Caudate nucleus (tissue), 63 donors: ENCODE measurements at places on chromosomes 2 and 18.

- DNase-seq: no peak
Measured at GRCh38 chr2:191916826-191917225, 69.9 kb upstream of the CAVIN2 start.

DNA sequence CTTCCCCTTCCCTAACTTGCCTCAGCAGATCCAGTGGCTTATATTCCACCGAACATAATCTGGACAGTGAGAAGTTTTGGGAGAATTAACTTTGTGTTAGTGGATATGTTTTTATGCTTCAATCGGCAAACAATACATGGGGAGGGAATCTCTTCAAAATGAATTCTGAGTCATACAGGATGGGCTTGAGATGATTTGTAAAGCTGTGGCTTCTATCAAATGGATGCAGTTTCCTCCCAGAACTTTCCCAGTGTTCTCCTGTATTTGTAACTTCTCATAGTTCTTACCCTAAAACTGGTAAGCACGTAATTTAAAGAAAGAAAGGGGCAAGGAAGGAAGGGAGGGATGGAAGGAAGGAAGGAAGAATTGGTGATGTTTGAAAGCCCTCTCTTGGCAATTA is 36.8 kb downstream of the PDCL3 start:
- DNase-seq: no peak

DNA sequence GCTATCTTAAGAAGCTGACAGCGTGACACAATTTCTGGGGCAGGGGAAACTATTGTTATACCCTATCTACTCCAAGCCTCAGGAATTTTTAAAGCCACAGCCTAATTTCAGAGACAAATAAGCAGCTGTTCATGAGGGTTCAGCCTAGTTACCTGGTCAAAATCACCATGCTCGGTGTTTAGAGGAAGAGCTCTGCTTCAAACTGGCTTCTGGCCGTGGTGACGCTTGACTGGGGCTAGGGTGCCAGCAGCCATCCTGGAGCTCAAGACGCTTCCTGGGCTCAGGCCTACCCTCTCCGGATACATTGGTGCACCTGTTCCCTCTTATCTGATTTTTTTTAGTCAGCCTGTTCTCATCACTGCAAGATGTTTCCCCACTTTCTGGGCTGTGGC is 41.7 kb downstream of the FRZB start:
- DNase-seq: no peak

DNA sequence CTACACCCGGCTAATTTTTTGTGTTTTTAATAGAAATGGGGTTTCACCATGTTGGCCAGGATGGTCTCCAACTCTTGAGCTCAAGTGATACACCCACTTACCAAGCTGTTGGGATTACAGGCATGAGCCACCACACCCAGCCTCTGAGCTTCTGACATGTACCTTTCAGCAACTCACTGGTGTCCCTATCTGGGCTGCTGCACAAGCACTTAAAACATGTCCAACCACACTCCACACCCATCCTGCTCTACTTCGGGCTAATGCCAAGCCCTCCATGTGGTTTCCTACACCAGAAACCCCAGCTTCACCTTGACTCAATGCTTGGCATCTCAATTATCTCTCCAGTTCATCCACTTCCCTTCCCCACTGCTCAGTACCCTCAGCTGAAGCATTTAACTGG is 22.4 kb upstream of the ARMC9 start:
- DNase-seq: no peak

DNA sequence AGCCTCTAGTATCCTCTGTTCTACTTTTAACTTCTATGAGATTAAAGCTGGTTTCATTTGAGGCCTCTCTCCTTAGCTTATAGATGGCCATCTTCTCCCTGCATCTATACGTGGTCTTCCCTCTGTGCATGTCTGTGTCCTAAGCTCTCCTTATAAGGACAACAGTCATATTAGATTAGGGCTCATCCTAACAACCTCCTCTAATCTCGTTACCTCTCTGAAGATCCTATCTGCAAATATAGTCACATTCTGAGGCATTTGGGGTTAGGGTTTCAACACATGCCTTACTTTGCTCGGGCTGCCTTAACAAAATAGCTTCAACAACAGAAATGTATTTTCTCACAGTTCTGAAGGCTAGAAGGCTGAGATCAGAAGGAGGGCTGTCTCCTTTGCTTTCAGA is 11.6 kb upstream of the APOB start:
- no peak for DNase-seq

- no peak for DNase-seq
Measured at GRCh38 chr18:28032177-28032576, 144.8 kb downstream of the CDH2 start.

GRCh38 chr2:118056165-118056534 is 32.1 kb upstream of the INSIG2 start:
- no peak for DNase-seq

DNA sequence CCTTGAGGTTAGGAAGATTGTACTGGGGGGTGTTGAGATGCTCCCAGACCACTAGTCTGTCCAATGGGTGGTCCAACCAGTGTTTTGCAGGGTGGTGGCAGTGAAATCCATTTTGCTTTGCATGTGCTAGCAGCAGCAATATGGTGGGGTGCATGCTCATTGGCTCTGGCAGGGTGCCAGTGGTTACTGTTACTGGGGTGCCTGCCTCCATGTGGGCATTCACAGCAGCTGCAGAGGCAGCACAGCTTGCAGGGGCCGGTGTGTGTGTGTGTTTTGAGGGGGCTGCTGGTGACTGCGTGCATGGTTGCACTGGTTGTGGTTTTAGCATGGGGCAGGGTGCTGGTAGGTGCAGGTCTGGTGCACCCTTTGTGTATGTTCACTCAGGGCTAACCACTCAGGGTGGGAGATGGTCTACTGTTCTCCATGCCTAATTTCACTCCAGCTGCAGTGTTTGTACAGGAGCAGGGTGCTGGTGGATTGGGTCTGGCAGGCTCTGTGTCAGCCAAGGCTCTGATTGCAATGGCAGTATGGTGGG is 265.4 kb downstream of the NUP35 start:
- no peak for DNase-seq

DNA sequence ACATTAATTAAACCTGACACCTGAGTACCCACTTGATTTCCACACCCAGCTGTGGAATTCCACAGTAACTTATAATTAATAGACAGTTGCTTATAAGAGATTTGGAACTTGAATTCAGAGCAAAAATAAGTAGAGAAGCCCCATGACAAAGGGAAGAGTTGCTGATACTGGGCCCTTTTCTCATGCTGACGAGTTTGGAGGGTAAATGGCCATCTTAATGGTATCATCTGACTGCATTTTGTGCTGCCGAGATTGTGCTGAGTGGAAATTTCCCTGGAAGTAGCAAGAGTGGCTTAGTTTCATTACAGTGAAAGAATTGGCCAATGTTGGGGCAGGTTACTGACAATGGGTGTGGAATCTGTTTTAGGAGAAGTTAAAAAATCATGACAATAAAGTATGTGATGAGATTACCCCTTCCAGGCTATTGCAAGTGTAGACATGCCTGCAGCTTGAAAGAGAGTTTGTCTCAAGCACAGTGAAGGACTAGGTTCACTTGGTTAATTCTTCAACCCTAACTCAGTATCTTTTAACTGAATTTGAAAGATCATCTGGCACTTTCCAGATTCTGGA is 49.9 kb downstream of the VSNL1 start:
- DNase-seq: no peak
